NCI-H446 (cell line): ENCODE measurements at places on chromosomes 13 and 19.

DNA sequence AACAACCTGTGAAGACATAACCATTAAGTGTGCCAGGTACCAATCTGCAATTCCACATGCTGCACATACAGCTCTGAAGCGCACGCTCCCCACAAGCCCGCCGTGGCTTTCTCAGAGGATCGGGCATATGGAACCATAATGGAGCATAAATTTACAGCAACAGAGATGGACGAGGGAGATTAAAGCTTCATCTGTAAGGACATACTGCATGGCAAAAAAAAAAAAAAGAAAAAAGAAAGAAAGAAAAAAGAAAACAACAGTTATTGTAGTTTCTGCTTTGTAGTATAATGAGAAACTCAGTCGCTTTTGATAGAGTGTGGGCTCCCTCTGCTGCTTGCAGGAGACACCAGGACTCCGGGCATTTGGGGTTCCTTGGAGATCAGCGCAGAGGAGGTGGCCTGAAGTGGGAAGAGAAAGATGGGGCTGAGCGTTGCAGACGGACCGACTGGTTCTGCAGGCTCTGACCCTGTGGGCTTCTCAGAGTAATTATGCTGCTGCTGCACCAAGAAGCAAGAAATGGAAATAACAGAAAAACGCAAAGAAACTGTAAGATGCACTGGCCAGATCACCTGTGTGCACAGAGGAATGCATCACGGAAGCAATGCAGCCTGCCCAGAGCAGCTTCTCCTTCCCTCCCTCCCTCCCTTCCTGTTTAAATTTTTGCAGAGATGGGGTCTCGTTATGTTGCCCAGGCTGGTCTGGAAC is 10.8 kb upstream of the PDCD5 start:
- peak; percentile 69 for DNase-seq

GRCh38 chr19:16386619-16387240 is 62.1 kb downstream of the KLF2 start:
- peak; percentile 5 for DNase-seq

GRCh38 chr19:50817941-50818858 is 5.4 kb downstream of the KLK1 start:
- peak; percentile 33 for DNase-seq

- DNase-seq = no peak
Measured at GRCh38 chr19:58450856-58451357, 515 bp upstream of the ZNF324B start.

DNA sequence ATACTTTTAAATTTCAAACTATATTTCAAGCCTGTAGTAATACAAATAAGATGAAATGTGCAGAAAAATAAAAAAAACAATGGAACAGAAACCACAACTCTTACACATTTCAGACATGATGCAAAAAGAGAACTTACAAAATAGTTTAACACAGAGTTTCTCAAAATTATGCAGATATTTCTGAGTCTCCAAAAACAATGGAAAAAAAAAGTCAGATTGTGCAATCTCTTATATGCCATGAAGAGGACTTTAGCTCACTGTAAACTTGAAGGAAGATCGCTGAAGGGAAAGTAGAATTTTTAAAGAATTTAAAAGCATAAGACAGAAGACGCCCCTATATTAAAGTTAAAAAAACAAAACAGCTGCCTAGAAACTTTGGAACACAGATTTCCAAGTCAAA is 20.4 kb downstream of the ZNF708 start:
- DNase-seq = no peak

GRCh38 chr13:64029343-64030093 is 2613.9 kb upstream of the PCDH20 start:
- DNase-seq = no peak
